ENCODE measurements at places on chromosomes 6 and 20. TPM values are rescaled to one million over a fixed set of nuclear protein-coding genes. Genes with fewer than 3 reads are reported as not detected.

GRCh38 chr6:62740596-62740995 lies 454.6 kb upstream of the KHDRBS2 start:
- H3K4me3 ChIP-seq, result no peak overlapping the region
- no peaks in the 10 kb centered on the region for H3K4me1 ChIP-seq
- no peak overlapping the region for H3K27ac ChIP-seq
- DNase-seq, result no peak

GRCh38 chr6:32816746-32817204 lies at the start of gene HLA-DOB:
Gene HLA-DOB (minus strand): TSS chr6:32817002. CDS start chr6:32816951, 51 bp downstream.
- H3K4me3 ChIP-seq, result no peak within 1 kb of the TSS
- H3K36me3 ChIP-seq, result no peaks in the 10 kb centered on the region
- H3K4me1 ChIP-seq, result no peaks in the 10 kb centered on the region
- no peak for DNase-seq
- no peak within 1 kb of the TSS for H3K27ac ChIP-seq
- no peaks in the 10 kb centered on the region for H3K27me3 ChIP-seq

GRCh38 chr6:169722362-169723199 lies 1.7 kb downstream of the PHF10 start:
- no peaks in the 10 kb centered on the region for H3K4me1 ChIP-seq
- H3K27ac ChIP-seq, result peak overlapping the region; percentile 93
- peak overlapping the region; percentile 44 for H3K4me3 ChIP-seq
- no peaks in the 10 kb centered on the region for H3K27me3 ChIP-seq

DNA sequence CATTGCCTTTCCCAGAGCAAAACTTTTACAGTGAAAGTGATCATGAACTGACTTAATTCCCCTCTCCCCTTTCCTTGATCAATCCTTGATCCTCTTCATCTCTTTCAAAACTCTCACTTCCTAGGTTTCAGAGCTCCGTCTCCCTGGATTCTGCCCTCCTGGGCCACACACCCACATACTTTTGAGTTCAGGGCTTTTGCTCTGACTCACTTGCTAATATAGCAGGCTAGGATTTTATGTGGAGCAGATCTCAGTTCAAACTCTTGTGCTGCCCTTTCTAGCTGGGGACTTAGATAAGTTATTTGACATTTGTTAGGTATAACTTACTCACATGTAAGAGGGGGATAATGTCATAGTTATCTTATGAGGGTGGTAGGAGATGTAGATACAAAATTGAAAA lies 109.1 kb upstream of the MLIP start:
- no peak overlapping the region for H3K27ac ChIP-seq
- H3K27me3 ChIP-seq, result no peaks in the 10 kb centered on the region
- H3K4me1 ChIP-seq, result no peaks in the 10 kb centered on the region
- H3K36me3 ChIP-seq, result no peaks in the 10 kb centered on the region
- no peak for DNase-seq

- no peaks in the 10 kb centered on the region for H3K4me1 ChIP-seq
- no peak overlapping the region for H3K27ac ChIP-seq
- DNase-seq, result no peak
- H3K36me3 ChIP-seq, result no peaks in the 10 kb centered on the region
- H3K27me3 ChIP-seq, result no peaks in the 10 kb centered on the region
Measured at GRCh38 chr6:113361014-113361645, 496.0 kb upstream of the MARCKS start.

DNA sequence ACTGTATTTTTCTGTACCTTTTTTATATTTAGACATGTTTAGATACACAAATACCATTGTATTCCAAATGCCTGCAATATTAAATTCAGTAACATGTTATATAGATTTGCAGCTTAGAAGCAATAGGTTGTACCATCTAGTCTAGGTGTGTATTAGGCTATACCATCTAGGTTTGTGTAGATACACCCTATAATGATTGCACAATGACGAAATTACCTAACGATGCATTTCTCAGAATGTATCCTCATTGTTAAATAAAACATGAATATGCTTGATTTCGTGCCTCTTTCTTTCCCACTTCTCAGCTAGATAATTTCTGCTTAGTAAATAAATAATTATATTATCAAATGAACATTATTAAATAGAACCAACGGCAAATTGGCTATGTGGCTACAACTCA lies 653.0 kb downstream of the EPM2A start:
- no peak for DNase-seq
- no peaks in the 10 kb centered on the region for H3K27me3 ChIP-seq
- H3K4me1 ChIP-seq, result no peaks in the 10 kb centered on the region
- no peak overlapping the region for H3K4me3 ChIP-seq
- no peak overlapping the region for H3K27ac ChIP-seq

DNA sequence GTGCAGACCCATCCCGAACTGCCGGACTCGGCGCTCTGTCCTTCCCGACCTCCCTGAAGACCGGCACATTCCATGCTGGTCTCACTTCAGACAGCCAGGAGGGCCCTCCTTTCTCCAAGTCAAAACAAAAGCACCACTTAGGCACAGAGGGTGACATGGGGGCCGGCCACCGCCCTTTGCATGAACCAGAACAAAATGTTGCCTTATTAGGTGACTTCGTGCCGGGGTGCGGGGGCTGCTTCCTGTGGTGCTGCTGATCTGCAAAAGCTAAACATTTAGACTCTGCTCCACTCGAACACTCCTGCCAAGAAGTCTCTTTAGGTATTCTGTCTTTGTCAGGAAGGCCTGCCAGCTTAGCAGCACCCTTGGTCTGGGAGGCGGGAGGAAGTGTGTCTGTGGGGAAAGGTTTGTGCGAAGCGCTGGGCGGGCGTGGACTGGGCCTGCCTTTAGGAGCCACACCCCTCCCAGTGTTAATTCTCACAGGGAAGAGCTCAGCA lies 133.8 kb downstream of the SMOC2 start:
- H3K4me3 ChIP-seq, result no peak overlapping the region
- H3K4me1 ChIP-seq, result peaks cover 15% of the 10 kb centered on the region
- no peaks in the 10 kb centered on the region for H3K27me3 ChIP-seq
- H3K36me3 ChIP-seq, result no peaks in the 10 kb centered on the region
- DNase-seq, result peak; percentile 84

- no peak for DNase-seq
- no peak overlapping the region for H3K4me3 ChIP-seq
Measured at GRCh38 chr6:54805077-54805476, 41.5 kb upstream of the FAM83B start.

DNA sequence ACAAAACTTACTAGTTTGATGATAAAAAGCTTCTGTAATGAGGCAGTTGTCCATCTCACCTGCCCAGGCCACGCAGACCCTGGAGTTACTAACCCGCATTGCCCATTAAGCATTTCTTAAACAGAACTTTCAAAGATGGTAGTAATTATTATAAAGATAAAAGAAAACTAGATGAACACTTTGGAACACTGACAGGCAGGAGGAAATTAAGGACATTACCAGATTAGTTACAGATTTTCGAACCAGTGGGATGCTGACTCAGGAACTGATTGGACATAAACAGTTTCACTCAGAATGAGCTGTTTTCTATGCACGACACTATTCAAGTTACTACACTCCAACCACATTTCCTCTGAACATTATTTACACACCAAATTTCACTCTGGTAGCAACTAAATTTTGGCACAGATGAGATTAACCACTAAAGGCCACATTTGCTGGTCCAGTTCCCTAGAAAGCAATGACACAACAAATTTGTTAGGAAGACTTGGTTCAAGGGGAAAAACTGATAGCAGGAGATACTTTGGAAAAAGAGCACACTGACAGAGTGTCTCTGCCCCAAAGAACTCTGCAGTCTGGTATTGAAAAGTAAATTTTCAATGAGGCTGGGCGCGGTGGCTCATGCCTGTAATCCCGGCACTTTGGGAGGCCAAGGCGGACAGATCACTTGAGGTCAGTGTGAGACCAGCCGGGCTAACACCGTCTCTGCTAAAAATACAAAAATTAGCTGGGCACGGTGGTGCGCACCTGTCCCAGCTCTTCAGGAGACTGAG lies 3.0 kb downstream of the ROMO1 start:
- no peaks in the 10 kb centered on the region for H3K36me3 ChIP-seq
- H3K27me3 ChIP-seq, result no peaks in the 10 kb centered on the region
- no peaks in the 10 kb centered on the region for H3K4me1 ChIP-seq
- no peak for DNase-seq

DNA sequence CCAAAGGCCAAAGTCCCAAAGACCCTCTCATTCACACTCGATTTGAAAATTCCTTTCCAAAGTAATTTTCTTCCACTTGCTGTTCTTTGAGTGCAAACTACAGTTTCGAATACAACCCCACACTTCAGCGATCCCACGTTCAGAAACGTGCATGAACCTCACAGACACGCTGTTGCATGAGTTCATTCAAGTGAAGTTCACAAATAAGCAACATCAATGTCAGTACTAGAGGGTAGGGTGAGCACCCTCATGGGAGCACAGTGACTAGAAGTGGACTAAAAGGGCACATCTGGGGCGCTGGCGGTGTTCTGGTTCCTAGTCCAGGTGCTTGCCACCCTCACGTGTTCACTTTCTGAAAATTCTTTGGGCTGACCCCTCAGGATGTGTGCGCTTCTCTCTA lies 59.0 kb downstream of the FAM50B start:
- H3K4me3 ChIP-seq, result no peak overlapping the region
- DNase-seq, result no peak

DNA sequence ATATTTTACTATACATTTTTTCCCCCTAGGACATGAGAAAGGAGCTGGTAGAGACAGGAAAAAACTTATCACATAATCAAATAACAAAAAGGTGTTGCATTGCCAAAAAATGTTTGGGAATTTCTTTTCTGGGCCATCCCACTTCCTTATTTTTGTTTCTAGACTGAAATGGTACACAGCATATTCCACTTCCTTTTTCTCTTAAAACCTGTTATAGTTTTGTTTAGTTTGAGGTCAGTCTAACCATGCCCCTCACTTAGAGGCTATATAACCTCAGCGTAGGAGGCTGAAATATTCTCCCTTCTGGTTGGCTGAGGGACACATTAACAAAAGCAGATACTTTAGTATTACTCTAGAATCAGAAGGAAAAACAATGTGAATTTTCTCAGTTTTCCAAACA lies 323.9 kb downstream of the GJA1 start:
- no peaks in the 10 kb centered on the region for H3K36me3 ChIP-seq
- no peaks in the 10 kb centered on the region for H3K4me1 ChIP-seq
- no peak overlapping the region for H3K4me3 ChIP-seq
- H3K27ac ChIP-seq, result no peak overlapping the region
- no peak for DNase-seq

DNA sequence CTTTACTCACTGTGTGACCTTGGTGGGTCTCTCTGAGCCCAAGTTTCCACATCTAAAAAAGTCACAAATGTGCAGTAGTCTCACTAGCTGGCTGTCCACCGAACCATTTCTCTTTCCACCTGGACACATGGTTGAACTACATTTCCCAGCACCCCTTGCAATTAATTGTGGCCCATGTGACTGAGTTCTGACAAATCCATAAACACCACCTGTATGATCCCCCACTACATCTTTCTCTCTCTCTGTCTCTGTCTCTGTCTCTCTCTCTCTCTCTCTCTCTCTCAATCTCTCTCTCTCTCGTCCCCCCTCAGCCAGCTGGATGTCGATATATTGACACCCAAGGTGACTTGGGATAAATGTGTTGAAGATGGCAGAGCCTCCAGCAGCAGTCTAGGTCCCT lies 42.8 kb downstream of the SNHG17 start:
- H3K4me1 ChIP-seq, result no peaks in the 10 kb centered on the region
- H3K27me3 ChIP-seq, result no peaks in the 10 kb centered on the region
- no peaks in the 10 kb centered on the region for H3K36me3 ChIP-seq
- no peak for DNase-seq
- no peak overlapping the region for H3K27ac ChIP-seq

- no peak for DNase-seq
- H3K4me1 ChIP-seq, result no peaks in the 10 kb centered on the region
- no peak overlapping the region for H3K27ac ChIP-seq
- H3K4me3 ChIP-seq, result no peak overlapping the region
Measured at GRCh38 chr6:150229436-150230163, 86.8 kb downstream of the PPP1R14C start.

DNA sequence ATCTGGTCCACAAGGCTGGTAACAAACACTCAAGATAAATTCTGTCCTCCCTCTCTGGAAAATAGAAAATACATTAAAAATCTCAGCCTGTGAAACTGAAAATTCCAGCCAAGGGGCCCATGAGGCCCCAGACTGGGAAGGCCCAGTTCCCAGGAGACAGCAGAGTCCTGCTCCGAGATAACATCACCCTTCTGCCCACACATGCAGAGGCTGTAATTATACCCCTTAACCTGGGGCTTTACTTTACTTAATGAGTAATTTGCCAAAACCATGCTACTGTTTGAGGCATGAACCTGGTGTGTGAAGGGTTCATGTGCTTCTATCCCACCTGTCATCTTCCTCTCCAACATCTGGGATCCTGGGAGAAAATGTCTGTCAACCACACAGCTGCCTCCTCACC lies 398.9 kb upstream of the SULF2 start:
- peaks cover 3% of the 10 kb centered on the region for H3K4me1 ChIP-seq
- no peak overlapping the region for H3K4me3 ChIP-seq
- DNase-seq, result no peak
- H3K27me3 ChIP-seq, result no peaks in the 10 kb centered on the region
- H3K27ac ChIP-seq, result no peak overlapping the region
- no peaks in the 10 kb centered on the region for H3K36me3 ChIP-seq

GRCh38 chr20:5122873-5123260 lies 3.1 kb upstream of the PCNA start:
- DNase-seq, result no peak
- no peak overlapping the region for H3K4me3 ChIP-seq
- H3K4me1 ChIP-seq, result peaks cover 5% of the 10 kb centered on the region
- no peaks in the 10 kb centered on the region for H3K36me3 ChIP-seq
- no peak overlapping the region for H3K27ac ChIP-seq

DNA sequence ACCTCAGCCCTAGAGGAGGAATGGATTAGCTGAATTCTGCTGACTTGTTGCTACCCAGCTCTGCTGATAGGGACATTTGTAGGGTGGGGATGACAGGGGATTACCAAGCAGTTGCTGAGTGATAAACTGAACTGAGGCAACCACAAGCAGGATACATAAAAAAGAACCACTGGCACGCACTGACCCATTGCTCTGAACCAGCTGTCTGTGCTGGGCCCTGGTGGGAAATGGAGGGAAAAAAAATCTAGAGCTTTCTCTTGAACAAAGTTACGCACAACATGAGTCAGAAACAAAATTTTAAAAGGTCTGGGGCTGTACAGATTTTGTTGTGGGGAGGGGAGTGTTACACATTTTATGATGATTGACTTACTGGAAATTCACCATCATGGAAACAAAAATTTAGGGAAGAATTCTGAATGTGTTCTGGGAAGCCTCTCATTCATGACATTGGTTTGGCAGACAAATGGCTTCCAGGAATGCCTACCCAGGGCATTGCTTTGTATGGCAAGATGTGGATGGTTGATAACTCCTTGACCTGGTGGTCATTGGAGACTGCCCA lies 37.7 kb downstream of the FOXO3 start:
- H3K27ac ChIP-seq, result peak overlapping the region; percentile 78
- no peak overlapping the region for H3K4me3 ChIP-seq
- no peak for DNase-seq
- H3K27me3 ChIP-seq, result no peaks in the 10 kb centered on the region

BTN1A1 gene
- total RNA-seq, result not detected

SMLR1 gene
- not detected for total RNA-seq

CRYBG1 gene
- 6.9 TPM for total RNA-seq

FAM83B gene
- 3.6 TPM for total RNA-seq

PPP1R16B gene
- 12.9 TPM for total RNA-seq

GPR6 gene
- not detected for total RNA-seq

Data from uterus (tissue), 4 donors.